ENCODE measurements at places on chromosomes 16 and 17. TPM values are rescaled to one million over a fixed set of nuclear protein-coding genes. Genes with fewer than 3 reads are reported as not detected.

DNA sequence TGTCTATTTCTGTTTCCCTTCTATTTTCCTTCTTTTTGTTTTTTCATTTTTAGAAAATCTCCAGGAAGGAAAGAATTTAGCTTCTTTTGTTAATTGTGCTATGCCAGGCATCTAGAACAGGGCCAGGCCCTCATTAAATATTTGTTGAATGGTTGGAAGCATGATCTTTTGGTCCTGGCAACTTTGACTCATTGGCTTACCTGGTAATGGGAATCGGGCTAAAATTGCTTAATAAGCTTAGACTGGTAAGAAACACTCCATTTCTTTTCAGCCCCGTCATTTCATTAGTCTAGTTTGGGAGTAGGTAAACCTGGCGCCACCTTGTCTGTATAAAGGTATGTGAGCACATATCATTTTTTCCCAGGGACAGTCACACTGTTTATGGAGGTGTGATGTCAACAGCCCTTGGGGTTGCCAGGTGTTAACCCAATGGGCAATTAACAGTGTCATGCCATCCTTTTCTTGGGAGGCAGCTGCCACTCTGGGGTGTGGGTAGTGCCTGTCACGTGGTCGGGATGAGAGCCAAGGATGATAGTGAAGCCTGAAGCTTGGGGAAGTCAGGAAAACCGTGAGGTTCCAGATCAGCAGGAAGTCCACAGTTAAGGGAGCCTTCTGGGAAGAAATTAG lies 9.5 kb upstream of the NDEL1 start:
- DNase-seq = peak; percentile 72

DNA sequence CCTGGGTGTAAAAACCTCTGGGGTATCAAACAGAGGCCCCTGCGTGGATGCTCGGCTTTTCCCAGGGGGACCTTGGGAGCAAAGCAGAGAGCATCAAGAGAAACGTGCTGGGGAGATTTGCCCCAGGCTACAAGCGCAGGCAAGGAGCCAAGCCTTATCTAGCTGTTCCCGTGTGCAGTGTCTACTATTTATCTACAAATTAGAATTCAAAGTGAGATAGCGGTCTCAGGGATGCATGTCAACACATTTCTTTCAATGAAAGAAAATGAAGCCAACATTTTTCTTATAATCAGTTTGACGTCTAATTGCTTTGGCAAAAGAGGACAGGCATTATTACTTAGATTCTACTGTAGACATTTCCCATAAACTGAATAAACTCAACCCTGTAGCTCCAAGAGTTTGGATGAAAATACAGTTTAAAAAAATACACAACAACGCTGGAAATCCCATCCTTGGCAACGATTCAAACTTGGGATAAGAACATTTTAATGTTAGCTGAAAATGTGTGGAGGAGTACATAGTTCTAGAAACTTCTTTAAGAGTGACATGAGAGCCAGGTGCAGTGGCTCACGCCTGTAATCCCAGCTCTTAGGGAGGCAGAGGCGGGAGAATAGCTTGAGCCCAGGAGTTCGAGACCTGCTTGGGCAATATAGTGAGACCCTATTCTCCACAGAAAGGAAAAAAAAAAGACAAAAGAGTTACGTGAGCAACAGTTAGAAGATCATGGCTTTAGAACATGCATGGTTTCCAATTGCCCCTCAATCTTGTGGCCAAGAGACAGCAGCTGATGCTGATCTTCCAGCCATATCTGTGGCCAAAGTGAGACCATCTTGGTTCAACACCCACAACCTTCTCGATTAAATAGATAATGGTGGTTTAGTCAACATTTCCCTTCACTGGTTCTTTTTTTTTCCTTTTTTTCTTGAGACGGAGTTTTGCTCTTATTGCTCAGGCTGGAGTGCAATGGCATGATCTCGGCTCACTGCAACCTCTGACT lies 7.2 kb downstream of the SPNS3 start:
- no peak for DNase-seq

- no peak for DNase-seq
Measured at GRCh38 chr17:14360856-14361255, 60.0 kb downstream of the HS3ST3B1 start.

- peak; percentile 39 for DNase-seq
Measured at GRCh38 chr17:79192503-79193351, 118.1 kb downstream of the ENGASE start.

DNA sequence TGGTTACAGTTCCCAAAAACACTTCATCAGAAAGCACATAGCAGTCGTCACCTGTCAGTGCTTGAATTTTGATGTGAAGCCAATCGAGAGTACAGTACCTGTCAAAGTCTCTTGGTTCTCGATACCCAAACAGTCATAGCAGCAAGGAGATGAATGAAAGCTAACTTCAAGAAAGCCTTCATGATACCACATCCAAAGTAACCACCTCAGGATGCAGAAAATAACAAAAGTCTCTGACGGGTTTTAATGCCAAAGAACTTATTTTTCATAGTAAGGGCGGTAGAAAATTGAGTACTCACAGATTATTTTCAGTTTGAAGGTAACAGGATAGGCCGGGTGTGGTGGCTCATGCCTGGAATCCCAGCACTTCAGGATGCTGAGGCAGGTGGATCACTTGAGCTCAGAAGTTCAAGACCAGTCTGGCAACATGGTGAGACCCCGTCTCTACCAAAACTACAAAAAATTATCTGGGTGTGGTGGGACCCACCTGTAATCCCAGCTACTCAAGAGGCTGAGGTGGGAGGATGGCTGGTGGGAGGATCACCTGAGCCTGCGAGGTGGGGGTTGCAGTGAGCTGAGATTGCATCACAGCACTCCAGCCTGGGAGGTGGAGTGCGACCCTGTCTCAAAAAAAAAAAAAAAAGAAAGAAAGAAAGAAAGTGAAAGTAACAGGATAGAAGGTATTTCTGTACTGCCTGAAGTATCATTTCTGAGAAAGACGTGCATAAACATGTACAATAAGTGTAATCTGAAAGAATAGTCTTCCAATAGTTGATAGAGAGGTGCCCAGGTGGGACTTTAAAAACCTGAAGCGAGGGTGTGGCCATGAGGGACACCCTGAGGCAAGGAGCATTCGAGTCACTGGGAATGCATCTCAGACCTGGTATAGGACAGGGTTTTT lies 15.4 kb downstream of the MFSD11 start:
- no peak for DNase-seq

DNA sequence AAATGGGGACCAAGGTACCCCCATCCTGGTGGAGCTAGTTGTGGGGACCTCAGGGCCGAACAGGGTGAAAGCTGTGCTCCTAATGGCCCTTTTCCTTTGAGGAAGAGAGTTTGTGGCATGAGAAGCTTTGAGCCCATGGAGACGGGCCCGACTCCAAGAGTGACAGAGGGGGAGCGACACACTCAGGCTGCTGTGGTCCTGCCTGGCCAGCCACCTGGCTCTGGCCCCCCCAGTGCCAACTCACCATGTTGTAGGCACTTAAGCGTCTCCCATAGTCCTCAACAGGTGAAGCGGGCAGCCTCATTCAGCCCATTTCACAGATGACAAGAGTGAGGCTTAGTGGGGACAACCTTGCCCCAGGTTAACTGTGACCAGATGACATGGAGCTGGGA lies 1.6 kb downstream of the IL21R start:
- no peak for DNase-seq

GRCh38 chr16:56318827-56319140 lies 106.6 kb downstream of the AMFR start:
- no peak for DNase-seq

ZNF205 gene
- 8.2 TPM for total RNA-seq

MSLN gene
- total RNA-seq = 6.4 TPM

TMEM114 gene
- not detected for total RNA-seq

ZFPM1 gene
- total RNA-seq = 11.3 TPM

Data from left colon (tissue), 2 donors.